Muscle of back (tissue), 13 donors: ENCODE measurements at places on chromosomes 2 and 18.

GRCh38 chr2:239239607-239240413 lies 161.0 kb downstream of the HDAC4 start:
- DNase-seq = no peak

GRCh38 chr2:115427436-115427835 lies 985.0 kb downstream of the DPP10 start:
- no peak for DNase-seq

DNA sequence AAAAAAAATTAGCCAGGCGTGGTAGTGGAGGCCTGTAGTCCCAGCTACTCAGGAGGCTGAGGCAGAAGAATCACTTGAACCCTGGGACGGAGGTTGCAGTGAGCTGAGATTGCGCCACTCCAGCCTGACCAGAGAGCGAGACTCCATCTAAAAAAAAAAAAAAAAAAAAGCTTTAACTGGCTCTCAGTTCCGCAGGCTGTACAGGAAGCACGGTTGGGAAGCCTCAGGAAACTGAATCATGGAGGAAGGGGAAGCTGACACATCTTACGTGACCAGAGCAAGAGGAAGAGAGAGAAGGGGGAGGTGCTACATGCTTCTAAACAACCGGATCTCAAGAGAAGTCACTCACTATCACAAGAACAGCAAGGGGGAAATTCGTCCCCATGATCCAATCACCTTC lies 505.6 kb upstream of the SLC8A1 start:
- peak; percentile 1 for DNase-seq

- DNase-seq = no peak
Measured at GRCh38 chr2:127712999-127713398, 11.7 kb downstream of the SFT2D3 start.

DNA sequence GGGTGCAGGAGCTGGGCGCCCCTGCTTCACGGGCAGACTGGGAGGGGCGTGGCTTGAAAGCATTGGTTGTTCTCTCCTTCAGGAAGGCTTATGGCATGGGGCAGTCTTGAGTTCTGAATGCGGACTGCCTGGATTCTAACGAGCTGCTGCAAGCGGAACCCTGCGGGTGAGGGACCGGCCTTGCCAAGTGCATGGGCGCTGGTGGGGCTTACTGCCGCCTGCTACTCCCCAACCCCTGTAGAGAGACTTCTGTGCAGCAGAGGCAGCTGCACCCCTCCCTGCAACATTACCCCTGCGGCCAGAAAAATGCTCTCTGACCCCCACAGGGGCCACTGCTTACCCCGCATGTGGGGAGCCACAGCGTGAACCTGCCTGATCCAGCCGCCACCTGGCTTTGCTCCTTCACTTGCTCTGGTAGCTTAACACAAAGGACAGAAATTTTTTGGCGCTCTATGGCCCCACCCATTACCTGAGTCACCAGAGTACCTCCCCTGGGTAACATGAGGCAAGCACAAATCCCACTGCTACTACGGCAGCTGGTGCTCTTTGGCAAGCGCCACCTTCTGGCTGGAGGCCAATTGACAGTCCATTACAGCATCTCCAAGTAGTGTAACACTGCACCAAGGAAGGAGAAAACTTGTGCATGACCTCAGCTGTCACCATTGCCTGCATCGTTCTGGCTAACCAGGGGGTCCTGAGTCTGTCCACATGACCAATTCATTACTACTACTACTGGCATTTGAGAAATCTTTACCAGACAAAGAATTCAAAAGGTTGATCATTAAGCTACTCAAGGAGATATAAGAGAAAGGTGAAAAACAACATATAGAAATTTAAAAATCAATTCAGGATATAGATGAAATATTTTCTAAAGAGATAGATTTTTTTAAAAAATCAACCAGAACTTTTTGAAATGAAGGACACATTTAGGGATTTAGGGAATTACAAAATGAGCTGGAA lies 35.4 kb downstream of the MYL12B start:
- peak; percentile 65 for DNase-seq

DNA sequence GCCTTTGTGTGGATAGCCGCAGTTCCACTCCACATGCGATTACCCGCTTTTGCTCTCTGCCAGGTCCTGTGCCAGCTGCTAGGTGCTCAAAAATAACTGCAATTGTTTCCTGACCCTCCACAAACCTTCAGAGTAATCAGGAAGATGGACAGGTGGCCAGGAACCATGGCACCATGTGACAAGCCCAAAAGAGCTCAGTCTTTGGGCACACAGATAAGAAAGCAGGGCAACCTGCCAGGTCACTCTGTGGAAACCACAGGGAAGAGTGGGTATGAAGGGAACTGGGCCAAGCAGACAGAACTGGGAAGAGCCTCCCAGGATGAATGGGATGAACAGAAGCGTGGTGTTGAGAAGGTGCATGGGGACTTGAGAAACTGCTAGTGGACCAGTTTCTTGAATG lies 79.4 kb upstream of the AGAP1 start:
- no peak for DNase-seq

GRCh38 chr18:65753520-65753919 lies 2.7 kb downstream of the CDH7 start:
- peak; percentile 8 for DNase-seq

GRCh38 chr2:121266543-121267106 lies 18.4 kb downstream of the TFCP2L1 start:
- no peak for DNase-seq

DNA sequence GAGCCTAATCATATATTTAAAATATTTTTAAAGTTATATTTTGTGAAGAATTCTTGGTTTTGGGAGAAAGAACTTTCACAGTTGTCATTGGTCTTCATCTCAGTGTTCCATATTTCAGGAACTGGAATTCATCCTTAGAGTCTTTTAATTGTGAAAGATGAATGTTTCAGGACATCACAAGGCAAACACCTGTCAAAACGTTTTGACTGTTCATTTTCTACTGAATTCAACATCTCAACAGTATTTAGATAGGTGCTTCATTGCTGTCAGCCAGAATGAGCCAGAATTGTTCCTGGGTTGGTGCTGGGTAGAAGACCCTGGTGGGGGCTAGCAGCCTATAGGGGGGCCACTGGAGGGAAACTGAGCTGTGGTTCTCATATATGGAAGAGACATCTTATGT lies 255.1 kb upstream of the CXCR4 start:
- DNase-seq = no peak

DNA sequence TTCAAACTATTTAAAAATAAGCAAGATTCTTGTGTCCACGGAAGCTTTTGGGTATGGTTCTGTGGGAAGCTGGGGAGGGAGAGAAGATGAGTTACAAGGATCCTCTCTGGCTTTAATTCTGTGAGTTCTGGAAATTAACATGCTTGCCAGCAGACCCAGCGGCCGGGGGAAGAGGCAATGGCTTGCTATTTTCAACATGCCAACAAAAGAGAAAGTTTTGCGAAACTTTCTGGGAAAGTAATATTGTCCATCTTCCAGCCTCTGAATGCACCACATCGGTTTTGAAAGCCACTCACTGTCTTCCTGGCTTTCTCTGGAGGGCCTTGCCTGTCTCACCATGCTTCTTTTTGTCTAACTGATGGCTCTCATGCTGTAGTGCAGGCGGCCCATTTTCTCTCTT lies 85.7 kb downstream of the EN1 start:
- DNase-seq = no peak

DNA sequence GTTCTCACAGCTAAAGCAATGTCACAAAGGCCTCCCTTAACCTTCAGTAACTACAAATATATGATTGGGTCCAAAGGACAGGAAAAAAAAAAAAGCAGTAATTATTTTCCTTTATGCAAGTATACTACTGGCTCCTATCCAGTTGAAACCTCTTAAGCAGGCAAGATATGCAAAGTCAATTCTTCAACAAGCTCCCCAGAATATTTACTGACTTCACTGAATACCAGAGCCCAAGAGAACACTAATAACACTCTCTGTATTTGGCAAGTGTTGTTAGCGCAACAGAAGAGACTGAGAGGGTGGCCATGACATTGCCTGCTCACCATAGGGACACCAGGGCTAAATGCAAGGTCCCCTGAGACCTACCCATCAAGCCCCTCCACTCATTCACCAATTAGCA lies 74.5 kb downstream of the AP1S3 start:
- DNase-seq = no peak
